ENCODE measurements at places on chromosomes 5 and 9.
A peak's percentile ranks its signal among the peaks of the same experiment; 100 is the strongest.

DNA sequence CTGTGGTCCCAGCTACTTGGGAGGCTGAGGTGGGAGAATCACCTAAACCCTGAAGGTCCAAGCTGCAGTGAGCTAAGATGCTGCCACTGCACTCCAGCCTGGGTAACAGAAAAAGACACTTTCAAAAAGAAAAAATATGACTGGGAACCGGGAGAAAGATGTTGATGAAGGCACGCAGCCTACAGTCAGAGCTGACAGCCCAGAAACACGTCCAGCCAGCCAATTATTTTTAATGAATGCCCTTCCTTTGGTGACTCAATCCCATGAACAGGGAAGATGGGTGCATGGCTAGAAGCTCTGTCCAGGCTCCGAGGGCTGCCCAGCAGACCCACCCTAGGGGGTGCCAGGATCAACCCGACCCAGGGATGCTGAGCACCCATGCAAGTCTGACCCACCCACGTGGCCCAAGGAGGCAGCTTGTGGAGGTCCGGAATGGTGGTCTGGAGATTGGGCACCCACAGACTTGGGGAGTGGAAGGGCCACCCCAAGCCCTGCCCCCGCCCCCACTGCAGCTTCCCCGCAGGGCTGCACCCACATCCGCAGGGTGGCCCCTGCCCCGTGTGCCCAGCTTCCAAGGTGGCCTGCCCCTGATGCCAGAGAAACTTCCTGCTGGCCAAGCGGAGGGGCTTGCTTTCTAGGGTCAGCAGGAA lies 51.0 kb downstream of the ADAMTS2 start:
- DNase-seq = no peak

GRCh38 chr9:16499892-16500291 lies 370.6 kb downstream of the BNC2 start:
- no peak for DNase-seq

- DNase-seq = no peak
Measured at GRCh38 chr5:126104951-126105350, 318.3 kb upstream of the GRAMD2B start.

DNA sequence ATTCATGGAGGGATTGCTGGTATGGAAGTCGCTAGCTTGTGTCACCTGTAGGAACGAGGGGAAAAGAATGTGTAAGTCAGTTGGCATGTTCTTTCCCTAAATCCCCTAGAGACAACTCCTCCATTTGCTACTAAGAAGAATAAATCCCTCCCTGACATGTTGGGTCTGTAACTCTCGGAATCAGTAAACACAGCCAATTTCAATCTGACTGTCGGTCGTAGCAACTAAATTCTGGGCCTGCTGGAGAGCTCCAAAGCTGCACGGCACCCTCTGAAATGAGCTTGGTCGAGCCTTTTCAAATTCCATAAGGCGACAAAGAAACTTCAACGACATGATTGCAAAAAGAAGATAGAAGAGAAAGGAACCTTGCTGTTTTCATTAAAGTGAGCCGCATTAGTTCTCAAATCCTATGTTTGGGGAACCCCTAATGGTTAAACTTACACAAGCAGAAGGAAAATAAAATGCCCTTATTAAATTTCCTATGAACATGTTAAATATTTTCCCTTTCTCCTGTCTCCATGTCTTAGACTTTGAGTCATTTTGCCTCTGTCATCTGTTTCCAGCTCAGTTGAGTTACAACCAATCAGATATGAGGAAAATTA lies 735.8 kb upstream of the WWC1 start:
- DNase-seq = no peak

DNA sequence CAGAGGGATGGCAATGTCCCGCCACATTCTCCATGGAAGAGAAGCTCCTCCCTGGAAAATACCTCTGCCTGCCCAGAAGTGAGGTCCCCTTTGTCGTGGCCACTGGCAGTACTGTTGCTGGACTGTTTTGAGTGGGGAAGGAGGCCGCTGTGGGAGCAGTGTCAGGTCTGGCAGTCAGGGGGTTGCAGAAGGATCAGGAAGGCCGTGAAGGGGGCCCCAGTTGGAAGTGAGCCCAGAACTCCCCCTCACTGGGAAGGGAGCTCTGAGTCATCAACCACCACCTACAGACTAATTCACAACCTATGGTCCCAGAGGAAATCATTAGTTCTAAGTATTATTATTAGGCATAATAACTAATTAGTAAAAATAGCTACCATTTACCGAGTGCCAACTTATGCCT lies 200.4 kb downstream of the TTLL11 start:
- no peak for DNase-seq

GRCh38 chr9:4713849-4714248 lies 27.2 kb downstream of the AK3 start:
- no peak for DNase-seq

GRCh38 chr9:133496861-133497842 lies 18.3 kb upstream of the SLC2A6 start:
- no peak for DNase-seq

GRCh38 chr9:81045658-81046057 lies 643.7 kb downstream of the TLE1 start:
- no peak for DNase-seq

- no peak for DNase-seq
Measured at GRCh38 chr5:1781726-1782384, 17.8 kb downstream of the MRPL36 start.

GRCh38 chr5:66134407-66134861 lies 9.7 kb upstream of the SREK1 start:
- DNase-seq = no peak

DNA sequence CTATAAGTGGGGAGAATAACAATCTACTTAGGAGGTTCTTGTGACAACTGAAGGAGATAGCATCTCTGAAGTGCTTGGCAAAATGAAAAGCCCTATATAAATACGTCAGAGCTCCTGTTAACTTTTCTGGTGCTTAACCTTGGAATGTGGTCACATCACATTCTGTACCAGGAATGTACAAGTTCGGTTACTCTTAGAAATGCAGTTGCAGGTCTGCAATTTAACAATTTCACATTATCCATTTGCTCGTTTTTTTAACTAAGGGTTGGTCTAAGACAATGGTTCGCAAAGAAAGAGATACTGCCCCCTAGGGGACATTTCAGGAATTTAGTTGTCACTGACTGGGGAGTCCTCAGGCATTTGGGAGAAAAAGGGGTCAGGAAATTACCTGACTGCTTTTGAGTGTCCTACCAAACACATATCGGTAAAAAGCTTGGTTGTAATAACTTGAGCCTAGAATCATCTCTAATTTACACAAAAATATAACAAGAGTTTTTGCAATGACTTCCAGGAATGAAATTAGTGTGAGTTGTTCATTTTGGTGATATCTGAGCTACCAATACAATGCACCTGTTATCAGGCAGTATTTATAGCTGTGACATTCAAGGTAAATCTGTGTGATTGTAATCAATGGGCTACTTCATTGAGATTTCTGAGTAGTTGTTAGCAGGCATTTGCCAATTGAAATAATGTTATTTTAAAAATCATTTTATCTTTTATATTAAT lies 5.4 kb upstream of the HBEGF start:
- peak; percentile 60 for DNase-seq

GRCh38 chr9:72950875-72951442 lies 1.9 kb downstream of the ALDH1A1 start:
- DNase-seq = no peak

- DNase-seq = no peak
Measured at GRCh38 chr5:171524466-171524865, 105.0 kb downstream of the FGF18 start.

- no peak for DNase-seq
Measured at GRCh38 chr9:108339251-108339650, 516.5 kb downstream of the ACTL7B start.

DNA sequence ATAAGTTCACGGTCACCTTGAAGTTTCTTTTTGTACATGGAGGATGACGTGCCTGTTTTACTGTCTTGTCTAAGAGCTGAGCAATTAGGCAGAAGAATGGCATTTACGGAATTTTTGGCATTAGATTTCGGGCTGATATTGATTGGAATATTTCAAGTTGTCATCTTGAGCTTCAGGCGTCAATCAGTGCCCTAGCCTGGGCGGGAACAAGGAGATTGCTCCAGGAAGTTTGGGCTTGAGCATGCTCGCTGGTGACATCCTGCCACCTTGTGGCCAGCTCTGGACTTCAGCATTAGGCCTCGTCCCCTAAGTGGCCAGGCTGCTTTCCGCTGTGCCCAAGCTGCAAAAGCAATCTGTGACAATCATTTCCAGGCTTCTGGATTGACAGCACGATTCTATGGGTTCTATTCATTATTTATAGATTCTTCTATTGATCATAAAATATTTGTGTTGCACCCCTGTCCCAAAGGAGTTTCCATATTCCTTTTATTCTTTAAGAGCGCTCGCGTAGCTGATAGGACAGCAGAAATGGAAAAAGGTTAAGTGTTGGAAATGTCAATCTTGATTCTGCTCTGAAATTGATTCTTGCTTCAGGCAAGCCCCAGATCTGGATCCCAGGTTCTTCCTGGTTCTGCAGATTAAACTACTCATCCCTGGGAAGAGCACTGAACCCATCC lies 79.3 kb downstream of the SLC28A3 start:
- peak; percentile 36 for DNase-seq

DNA sequence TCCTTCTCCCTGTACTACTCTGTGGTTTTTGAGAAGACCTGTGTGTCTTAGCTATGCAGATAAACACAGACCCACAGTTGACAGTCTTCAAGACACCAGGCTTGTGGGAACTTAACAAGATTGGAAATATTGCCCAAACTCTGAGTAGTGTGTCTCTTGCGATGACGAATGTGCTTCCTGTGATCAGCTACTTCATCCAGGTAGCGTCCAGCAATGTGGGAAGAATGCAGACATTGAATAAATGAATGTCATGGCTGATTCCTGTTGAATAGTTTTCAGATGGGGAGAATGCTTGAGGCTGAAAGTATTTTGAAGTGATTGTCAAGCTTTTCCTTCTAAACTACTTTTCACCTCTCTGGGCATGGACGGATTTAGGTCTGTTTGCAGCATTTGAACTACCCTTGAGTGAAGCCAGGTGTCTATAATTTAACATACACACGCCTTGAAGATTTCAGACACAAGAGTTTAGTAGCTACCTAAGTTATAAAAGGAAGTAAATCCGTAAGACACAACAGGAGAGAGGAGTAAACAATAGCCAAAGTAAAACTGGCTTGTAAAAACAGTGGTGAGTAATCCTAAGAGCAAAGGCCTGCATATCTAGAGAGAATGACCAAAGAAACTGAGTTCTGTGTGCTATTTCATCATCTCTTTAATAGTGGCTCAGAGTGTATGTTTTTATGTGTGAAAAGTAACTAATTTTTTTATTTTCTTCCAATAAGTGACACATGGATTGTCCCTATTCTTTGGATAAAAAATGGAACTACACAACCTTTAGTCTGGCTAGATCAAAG lies 30.0 kb upstream of the ARL14EPL start:
- no peak for DNase-seq

GRCh38 chr5:17255471-17256021 lies 38.1 kb downstream of the BASP1 start:
- no peak for DNase-seq

DNA sequence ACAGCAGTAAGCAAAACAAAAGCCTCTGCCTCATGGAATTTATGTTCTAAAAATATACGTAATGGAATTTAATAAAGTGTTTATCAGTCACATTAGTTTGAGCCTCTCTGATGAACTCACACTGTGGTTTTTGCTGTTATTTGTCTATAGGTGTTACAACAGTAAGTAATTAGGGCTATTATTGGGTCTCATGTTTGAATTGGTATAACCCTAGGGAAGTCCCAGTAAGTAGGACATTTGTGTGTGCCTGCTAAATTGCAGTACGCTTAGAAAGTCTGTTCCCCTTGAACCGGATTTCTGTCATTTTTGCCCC lies 197.6 kb downstream of the NR3C1 start:
- DNase-seq = no peak

GRCh38 chr9:13457795-13458194 lies 178.3 kb upstream of the MPDZ start:
- no peak for DNase-seq

GRCh38 chr9:116574027-116574679 lies 113.0 kb upstream of the TRIM32 start:
- no peak for DNase-seq

GRCh38 chr5:112784726-112785125 lies 47.0 kb downstream of the APC start:
- no peak for DNase-seq

- DNase-seq = no peak
Measured at GRCh38 chr5:10384483-10384882, 31.0 kb downstream of the MARCHF6 start.

- no peak for DNase-seq
Measured at GRCh38 chr5:66516550-66516949, 79.6 kb upstream of the MAST4 start.

DNA sequence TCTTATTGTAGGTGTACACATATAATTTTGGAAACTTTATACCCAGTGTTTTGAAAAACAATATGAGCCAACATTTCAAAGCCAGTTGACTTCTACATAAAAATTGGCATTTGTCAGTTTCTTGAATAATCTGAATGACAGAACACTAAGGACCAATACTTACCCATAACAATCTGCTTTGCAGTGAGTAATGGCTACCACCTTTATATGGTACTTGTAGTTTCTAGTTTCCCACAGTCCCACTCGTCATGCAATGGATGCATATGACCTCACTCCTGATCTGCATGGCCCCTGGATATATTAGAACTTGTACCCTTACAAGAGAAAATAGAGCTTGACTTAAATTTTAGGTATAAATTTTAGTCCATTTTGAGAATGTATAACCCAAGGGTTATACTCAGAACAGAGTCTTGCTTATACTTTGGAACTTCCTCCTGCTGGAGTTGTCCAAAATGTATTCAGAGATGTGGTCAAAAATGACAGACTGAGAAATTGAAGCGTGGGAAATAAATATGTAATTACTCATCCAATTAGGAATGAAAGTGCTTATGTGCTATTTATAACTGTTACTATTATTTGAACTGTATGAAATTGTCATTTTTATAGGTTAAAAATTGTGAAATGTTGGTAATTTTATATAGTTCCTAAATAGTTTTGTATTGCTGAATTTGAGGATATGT lies 19.5 kb downstream of the XRCC4 start:
- no peak for DNase-seq

GRCh38 chr9:90176901-90177300 lies 465.7 kb downstream of the DIRAS2 start:
- DNase-seq = no peak

- DNase-seq = no peak
Measured at GRCh38 chr5:167001246-167001645, 1290.2 kb upstream of the WWC1 start.

DNA sequence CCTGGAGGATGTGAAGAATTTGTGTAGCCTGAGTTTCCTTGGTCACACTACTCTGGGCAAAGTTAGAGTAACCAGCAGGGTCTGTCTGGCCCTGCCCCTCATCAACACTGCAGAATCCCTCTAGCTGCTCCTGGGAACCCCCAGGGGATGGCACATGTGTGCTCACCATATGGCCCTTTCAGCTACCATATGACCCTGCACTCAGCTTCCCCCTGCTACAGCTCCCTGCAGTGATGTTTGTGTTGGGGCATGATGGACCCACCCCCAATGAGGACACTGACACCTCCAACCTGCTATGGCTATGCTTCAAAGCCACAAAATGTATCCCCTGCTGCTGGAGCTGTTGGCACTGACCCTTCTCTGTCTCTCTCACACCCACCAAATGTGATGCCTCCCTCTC lies 152.7 kb downstream of the SNX18 start:
- DNase-seq = no peak

DNA sequence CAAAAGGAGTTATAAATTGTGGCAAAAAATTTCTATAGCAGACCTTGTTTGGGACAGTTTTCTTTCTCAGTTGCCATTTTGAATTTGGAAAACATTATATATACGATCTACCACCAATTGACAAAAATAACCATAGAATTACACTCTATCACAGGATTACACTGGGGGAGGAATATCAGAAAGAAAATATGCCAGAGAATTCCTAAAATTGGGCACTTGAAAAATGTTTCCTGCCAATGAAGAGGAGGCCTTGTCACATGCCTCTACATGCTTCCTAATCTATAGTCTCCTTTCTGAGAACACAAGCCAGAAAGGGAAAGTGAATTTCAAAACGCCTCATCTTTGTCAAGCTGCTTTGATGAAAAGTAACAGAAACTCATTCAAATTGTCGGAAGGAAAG lies 78.5 kb upstream of the DNAH5 start:
- DNase-seq = no peak
